ENCODE measurements at places on chromosomes 11 and 22.

- DNase-seq, result peak; percentile 50
Measured at GRCh38 chr11:111911563-111912401, at the start of gene CRYAB. TSS of gene CRYAB (minus strand) at chr11:111911770. CDS start at chr11:111911724, 46 bp downstream.

DNA sequence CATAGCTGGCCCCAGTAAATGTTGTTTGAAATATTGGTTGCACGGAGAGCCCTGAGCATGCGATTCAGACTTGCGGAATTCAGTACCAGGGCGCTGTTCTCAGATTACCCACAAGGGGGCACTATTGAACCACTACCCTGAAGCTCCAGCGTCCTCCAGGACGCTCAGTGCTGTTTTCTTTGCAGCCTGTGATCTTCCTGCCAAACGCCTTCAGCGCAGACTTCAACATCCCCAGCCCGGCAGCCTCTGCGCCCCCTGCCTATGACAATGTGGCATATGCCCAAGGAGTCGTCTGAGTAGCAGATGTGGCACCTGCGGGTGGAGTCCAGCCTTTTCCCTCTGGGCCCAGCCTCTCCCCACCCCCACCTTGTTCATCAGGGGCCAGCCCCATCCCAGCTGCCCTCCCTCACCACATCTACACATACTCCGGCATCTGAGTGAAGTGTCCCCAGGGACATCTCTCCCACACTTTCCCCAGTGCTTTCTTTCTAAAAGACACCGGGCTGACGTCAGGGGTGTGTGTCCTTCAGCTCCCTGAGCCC is 9.6 kb upstream of the MS4A10 start:
- DNase-seq, result peak; percentile 70

DNA sequence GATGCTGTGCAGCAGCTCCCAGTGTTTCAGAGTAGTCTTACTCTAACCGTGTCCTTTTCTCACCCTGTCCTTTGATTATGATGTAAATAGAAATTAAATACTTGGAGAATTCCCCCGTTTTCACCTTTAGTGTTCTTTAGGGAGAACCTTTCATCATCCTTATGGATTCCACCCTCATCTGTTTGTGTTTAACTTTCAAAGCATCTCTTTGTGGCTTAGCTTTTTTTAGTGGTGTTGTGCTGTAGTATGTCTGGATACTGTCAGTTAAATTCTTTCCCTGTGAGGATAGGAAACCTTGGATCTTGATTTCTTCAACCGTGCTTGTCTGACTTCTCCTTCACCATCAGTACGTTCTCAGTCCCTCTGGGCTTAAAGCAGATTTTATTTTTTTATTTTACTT is 48.5 kb downstream of the PPP6R3 start:
- no peak for DNase-seq

GRCh38 chr11:28110821-28111200 is 2.6 kb downstream of the METTL15 start:
- DNase-seq, result peak; percentile 19

DNA sequence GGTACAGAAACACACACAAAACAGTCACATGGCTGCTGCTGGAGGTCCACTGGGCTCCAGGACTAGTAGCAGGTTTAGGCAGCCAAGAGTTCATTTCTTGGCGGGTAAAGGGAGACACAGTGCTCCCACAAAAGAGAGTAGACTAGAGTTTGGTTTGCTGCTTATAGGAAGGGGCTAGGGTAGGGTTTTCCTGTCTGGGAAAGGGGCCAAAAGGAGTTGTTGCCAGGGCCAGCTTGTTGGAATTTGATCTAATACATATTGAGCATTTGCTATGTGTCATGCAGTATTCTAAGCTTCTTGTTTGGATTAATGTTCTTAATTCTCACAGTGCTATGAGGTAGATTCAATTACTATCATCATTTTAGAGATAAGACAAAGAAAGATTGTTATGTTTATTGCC is 195.1 kb upstream of the PLET1 start:
- no peak for DNase-seq

GRCh38 chr22:44107340-44107739 is 73.4 kb upstream of the PARVG start:
- DNase-seq, result no peak

DNA sequence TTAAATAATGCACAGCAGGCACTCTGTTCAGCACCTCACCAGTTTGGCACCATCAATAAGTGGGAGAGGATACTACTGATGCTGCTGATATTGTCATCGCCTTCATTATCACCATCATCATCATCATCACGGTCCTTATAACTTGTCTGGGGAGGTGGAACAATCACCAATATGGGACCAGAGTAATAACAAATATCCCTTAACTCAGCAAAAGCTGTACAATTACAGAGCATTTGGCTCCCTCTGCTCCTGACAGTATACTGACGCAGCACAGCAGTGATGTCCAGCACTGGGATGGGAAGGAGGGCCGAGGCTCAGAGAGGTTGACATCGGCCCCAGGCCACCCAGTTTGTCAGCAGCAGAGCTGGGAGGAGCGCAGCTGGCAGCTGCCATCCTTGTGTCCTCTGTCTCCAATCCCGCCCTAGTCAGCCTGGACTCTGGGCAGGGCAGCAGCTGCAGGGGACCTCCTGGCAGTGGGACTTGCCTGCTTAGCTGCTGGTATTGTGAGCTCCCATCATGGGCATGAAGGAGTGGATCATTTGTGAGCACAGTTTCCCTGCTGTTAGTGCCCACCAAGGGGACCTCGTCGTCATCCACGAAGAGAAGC is 90.0 kb downstream of the DHCR7 start:
- DNase-seq, result no peak

GRCh38 chr22:50285568-50286229 is 15.5 kb upstream of the MAPK11 start:
- no peak for DNase-seq
